ENCODE measurements at places on chromosomes 2 and 18.

GRCh38 chr2:162258169-162258568 is 14.9 kb upstream of the FAP start:
- peak; percentile 26 for DNase-seq

DNA sequence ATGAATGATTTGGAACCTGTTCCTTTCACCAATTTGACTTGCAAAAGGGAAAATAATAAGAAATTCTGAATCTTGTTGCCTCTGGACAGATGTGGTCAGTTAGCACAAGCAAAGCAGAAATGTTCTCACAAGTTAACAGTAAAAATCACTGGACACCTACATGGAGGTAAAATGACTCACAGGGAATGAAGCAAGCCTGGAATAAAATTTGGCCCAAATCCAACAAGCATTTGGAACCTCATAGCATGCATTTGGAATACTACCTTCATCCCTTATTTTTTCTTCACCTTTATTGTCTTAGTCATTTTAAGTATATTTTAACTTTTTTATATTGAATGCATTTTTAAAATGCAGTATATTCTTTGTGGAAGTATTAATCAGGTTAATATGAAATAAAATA is 602.9 kb downstream of the ARHGAP15 start:
- no peak for DNase-seq

DNA sequence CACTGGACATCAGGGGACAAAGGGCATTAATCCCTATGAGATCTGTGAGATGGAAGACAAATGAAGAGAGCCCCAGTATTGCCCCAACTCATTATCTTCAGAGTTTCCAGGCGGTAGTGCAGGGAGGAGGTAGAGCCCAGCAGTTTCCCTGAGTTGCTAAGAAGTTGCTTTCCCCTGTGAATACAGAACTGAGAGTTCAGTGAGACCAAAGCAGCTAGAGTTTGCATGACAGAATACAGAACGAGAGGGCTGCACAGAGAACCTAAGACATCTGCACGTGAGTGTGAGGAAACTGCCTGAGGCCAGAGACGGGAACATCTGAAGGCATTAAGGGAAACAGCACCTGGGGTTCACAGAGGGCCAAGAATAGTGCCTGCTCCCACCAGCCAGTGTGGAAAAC is 18.1 kb upstream of the PGAP1 start:
- no peak for DNase-seq

DNA sequence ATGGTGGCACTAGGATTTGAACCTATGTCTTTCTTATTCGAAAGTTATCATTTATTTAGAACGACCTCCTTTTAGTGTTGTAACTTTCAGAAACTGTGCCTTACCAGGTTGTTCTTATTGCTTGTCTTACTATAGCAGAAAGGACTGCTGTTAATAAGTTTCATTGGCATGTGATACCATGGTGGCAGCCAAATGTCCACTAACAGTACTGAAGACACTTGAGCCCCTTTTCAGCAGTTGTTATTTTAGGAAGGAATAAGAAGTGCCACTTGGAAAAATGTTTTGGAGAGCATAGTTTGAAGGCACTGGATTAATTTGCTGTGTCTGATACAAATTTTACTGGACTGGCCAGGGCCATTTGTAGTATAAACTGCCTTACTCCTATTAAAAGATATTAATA is 37.7 kb downstream of the CEP192 start:
- no peak for DNase-seq

DNA sequence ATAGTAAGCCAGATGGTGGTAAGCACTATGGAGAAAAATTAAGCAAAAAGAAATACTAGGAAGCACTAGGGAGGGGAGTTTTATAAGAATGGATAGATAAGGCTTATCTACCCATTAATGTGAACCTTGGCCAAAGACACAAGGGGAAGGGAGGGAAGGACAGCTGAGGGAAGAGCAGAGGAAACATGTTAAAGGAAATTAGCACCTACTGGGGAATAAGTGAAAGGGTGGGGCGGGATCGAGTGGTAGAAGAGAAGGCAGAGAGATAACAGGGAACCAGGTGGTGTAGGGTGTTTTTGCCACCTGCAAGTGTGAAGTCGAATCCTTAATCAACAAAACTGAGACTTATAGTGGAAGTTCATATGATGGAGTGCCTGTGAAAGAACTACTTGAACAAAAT is 1.7 kb downstream of the UNC80 start:
- DNase-seq: no peak

DNA sequence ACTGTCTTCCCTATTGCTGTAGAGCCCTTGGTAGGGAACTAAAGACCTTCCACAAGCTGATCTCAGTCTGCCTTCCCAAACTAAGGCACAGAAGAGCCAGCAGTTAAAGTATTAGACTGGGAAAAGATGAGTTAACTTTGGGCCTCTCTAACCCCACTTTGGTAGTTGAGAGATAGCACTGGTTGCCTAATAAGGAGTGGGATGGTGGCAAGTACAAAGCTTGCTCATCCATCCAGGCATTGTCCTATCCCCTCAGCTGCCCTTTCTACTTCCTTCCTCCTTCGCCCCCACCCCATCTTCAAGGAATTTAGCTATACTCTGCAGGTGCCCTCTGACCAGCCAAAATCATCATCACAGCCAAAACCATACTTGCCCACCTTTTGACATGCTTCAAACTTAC is 22.2 kb upstream of the AFTPH start:
- no peak for DNase-seq
